CD4-positive, alpha-beta T cell treated with Interleukin-10 for 1 hour (primary cell): ENCODE measurements at places on chromosomes 1 and 21.
A peak's percentile ranks its signal among the peaks of the same experiment; 100 is the strongest.

- no peak for DNase-seq
Observed at GRCh38 chr1:214830941-214831340, 227.9 kb downstream of the CENPF start.

DNA sequence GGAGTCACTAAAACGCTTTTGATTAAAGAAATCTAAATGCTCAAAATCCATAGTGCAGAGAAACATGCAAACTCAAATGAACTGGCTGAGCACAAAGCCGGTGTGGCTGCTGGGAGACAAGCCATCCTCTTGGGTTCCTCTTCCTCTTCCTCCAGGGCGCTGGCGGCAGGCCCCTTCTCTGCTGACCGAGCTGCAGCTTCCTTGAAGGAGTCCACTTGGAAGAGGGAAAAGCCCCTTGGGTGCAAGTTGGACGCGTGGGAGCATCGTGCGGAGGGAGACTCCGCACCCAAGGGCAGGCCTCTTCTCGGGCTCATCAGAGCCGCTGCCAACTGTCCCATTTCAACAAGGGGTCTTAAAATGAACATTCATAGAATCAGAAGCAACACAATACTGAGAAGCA, 7.9 kb downstream of the CCNL2 start:
- DNase-seq: no peak

- peak; percentile 37 for DNase-seq
Observed at GRCh38 chr21:42850866-42851391, 28.4 kb downstream of the WDR4 start.

DNA sequence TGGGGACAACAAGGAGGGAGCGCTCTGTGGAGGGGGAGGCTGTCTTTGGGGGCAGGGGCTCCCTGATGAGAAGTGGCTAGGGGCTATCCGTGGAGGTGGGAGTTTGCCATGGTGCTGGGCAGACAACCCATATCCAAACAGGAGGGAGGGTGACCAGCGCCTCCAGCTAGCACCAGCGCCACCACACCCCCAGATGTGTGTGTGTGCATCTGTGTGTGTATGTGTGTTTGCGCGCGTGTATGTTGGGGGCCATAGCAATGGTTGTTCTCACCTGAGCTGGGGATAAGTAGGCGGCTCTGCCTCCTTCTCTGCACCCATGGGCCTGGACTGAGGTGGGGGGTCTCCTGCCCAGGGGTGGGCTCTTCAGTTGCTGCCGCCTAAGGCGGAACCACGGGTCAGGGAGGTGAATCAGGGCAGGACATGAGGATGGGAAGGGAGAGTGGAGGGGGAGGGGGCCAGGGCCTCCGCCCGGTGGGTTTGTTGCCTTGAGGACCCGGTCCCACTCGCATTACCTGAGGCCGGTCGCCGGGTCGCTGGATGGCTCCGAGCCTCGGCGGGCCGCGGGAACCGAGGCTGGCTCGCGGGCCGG, 345 bp downstream of the HPCAL4 start:
- DNase-seq: no peak

- DNase-seq: no peak
Observed at GRCh38 chr1:54016343-54017282, 1.4 kb downstream of the LDLRAD1 start.

DNA sequence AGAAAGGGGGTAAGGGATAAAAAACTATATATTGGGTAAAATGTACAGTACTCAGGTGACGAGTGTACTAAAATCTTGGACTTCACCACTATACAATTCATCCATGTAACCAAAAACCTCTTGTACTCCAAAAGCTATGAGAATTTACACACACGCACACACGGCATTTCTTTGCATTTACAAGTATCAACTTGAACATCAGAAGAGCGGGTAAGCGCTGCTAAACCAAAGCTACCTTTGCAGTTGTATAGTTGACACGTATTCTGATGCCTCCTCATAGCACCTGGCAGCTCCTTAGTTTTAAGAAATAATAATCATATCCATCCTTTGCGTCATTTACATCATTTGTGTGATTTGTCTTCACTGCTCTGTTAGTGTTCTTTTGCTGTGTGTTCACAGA, 17.6 kb downstream of the CDC42BPA start:
- no peak for DNase-seq

GRCh38 chr1:37391211-37392011, 83.0 kb upstream of the ZC3H12A start:
- DNase-seq: no peak

GRCh38 chr21:41897700-41898099, 18.6 kb upstream of the PRDM15 start:
- no peak for DNase-seq

DNA sequence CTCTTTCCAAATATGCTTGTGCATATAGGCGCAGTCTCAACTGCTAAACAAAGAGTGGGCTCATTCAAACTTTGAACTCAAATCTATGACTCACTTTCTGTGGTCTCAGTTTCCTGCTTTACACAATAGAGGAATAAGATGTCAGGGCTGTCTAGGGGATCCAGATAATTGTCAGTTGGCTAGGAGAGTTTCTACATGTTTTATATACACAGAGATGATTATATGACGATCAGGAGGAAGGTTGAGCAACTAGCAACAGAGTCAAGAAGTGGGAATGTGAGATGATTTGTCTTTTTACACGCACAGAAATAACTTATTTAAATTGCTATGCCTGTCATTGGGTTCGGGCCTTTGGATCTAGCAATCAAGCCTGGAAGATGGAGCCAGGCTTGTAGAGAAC, 299.4 kb upstream of the LYPLAL1 start:
- no peak for DNase-seq

DNA sequence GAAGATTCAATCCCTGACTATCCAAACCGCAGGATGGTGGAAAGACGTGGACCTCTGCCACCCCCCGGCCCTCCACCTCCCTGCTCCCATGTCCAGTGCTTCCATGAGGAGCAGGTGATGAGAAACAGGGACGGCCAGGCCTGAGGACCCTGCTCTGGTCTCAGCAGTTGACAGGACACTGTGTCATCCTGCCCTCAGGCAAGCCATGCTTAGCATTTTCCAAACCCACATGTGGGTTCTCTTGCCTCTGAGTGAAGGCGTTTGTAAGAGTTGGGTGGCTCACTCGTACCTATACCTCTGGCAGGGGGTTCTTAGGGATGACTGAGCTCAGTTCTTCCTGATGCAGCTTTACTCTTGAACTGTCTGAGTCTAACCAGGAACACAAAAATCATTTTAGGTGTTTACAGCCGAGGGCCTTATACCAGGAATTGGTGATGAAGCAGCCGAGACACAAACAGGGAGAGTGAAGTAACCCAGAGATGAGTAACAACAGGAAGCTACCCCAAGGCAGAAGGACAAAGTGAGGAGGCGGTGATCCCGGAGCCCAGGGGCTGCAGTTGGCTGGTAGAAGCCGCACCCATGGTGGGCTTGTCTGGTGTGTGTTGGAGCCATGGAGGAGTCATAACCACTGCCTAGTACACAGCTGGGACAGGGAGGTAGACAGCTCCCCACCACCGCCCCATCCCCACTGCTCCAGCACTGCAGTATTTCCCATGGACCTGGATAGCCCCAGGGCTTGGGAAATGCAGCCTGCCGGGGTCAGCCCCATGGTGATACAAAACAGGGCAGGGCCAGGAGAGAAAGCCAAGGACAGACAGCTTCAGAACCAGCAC, 21.4 kb downstream of the MYBPH start:
- no peak for DNase-seq

GRCh38 chr1:15703562-15703961, 19.4 kb downstream of the PLEKHM2 start:
- DNase-seq: no peak

- no peak for DNase-seq
Observed at GRCh38 chr21:14889080-14889810, 175.6 kb downstream of the NRIP1 start.

DNA sequence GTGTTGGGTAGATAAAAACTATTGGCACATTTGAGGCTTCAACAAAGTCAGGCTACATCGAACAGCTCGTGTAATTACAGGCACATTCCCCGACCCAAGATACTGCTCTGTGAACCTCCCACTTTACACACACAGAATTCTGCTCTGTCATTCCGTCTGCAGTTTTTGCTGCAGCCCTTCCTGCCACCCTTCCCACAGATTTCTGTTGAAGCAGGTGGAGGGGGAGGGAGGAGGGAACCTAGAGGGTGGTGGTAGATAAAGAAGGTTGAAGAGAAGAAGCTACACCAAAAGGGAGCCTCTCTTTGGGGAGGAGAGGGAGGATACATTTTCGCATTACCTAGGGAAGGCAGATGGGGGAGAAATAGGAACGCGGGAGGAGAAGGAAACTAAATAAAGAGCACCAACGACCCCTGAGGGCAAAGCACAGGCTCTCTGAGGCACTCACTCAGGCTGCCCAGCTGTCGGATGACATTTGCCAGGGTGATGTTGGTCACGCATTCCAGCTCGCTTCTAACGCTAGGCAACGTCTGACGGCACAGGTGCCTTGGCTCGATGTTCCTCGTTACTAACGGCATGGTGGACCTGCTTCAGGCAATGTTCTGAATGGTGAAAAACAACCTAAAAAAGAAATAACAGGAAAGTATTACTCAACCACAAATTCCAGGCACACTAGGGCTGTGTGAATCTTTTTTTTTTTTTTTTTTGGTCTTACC, 36.0 kb downstream of the GPR3 start:
- DNase-seq: no peak

DNA sequence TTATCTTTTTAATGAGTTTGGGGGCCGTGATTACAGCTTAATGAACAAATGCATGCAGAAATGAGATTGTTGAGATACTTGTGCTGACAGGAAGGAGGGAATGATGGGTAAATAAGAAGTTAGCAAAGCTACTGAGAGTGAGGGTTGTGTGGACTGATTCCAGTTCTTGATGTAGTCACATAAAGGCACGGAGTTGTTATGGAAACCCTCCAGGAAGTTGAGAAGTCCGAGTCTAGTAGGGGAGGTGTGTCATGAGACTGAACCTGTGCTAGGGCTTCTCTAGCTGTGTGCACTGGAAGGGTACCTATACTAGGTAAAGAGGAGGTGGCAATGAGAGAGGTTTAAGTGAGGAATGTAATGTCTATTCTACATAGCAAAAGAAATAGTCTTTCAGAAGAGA, 475.7 kb downstream of the USP25 start:
- no peak for DNase-seq

GRCh38 chr1:86788300-86789206, 84.2 kb downstream of the SH3GLB1 start:
- no peak for DNase-seq

GRCh38 chr1:109040989-109041620, 797 bp downstream of the WDR47 start:
- no peak for DNase-seq

- DNase-seq: no peak
Observed at GRCh38 chr1:75097654-75098053, 36.5 kb upstream of the LHX8 start.

DNA sequence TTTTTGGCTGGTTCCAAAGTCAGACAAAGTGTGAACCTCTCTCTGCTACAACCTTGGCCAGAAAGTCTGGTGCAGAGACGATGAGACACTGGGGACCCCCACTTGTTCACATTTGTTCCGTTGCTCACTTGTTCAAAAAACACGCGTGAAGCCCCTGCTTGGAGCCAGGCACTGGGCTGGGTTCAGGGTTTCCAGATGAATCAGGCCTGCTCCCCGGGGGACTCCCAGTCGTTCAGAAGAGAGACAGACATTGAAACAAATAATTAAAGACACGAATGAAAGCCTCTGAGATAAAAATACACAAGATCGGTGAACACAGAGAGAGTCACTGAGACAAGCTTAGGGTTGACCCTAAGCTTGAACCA, 101.5 kb upstream of the RUNX3 start:
- no peak for DNase-seq

- no peak for DNase-seq
Observed at GRCh38 chr1:181801617-181802016, 259.9 kb downstream of the ZNF648 start.

DNA sequence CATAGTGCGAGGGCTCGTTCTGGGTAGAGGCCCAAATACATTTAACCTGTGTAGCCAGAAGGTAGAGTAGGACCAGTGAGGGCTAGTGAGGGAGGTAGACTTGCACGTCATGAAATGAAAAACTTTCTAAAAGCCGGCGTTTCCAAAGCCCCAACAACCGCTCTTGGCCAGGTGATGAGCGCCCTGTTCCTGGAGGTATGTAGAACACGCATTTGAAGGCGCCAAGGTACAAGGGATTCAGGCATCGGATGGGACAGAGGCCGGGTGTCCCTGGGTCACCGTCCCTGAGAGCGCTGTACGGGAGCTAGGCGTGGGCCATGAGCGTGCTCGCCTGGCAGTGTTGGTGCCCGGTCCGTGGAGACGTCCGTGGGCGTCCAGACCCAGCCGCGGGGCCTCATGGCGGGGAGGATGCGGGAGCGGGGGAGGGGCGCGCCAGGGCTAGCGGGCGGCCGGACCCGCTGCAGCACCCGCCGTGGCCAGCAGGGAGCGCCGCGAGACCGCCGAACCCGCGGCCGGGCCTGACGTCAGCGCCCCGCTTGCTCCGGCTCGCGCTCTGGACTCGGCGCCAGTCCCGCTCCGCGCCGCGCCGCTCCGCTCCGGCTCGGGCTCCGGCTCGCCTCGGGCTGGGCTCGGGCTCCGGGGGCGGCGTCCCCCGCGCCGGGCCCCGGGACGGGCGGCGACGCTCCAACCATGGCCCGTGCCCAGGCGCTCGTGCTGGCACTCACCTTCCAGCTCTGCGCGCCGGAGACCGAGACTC, at the start of gene PTPRU:
Gene PTPRU (plus strand): TSS at position 568 of the 757 bp plus-strand sequence. CDS start 123 bp downstream, at position 691.
- DNase-seq: peak; percentile 79

DNA sequence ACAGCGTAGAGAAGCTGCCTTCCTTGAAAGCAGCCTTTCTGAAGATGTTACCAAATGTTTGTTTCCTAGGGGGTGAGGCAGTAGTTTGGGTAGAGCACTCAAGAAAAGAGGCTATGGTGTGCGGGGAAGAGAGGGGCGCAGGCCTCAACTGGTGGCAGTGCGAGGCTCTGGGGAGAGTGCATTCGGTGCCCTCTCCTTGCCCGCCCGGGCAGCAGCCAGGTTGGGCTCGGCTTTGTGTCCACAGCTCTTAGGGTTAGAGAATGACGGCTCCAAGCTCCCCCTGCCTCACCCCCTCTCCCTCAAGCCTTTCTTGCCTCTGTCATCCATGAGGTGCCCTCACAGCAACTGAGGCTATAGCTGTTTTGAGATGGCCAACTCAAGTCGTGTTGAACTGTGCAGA, 899 bp upstream of the SLFNL1 start:
- DNase-seq: no peak

DNA sequence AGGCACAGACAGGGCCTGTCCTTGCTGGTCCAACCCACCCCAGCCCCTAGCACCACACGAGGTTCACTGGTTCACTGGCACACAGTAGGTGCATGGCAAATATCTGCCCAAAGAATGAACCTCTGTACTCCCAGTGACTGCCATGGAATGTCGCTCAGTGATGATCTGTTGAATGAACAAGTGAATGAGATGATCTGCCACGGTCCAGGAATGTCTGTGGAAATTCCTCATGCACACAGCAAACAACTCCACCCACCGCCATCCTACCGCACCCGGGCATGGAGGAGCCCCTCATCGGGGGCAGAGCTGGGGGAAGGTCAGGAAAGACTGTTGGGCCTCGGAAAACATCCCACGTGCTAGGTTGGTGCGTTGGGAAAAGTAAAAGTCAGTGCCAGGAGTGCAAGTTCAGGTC, 1.7 kb downstream of the HSPG2 start:
- no peak for DNase-seq

DNA sequence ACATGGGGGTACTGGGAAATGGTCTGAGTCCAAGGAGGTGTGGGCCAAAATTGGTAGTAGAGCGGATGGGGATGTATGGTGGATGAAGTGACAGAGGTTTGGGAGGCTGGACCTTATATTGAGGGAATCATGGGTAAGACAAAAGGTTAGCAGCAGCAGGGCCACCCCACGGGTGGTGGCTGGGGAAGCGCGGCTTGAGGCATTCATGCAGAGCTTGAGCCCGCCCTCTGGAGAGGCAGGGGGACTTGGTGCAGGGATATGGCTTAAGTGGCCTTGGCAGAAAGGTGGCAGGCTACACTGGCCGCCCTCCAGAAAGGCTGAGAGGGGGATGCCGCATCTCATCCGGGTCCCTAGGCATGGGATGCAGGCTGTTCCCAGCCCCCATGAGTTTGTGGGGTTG, 31.5 kb downstream of the HMGB4 start:
- no peak for DNase-seq
